AG09309 (cell line): ENCODE measurements at places on chromosomes 4 and X.
A peak's percentile ranks its signal among the peaks of the same experiment; 100 is the strongest.

DNA sequence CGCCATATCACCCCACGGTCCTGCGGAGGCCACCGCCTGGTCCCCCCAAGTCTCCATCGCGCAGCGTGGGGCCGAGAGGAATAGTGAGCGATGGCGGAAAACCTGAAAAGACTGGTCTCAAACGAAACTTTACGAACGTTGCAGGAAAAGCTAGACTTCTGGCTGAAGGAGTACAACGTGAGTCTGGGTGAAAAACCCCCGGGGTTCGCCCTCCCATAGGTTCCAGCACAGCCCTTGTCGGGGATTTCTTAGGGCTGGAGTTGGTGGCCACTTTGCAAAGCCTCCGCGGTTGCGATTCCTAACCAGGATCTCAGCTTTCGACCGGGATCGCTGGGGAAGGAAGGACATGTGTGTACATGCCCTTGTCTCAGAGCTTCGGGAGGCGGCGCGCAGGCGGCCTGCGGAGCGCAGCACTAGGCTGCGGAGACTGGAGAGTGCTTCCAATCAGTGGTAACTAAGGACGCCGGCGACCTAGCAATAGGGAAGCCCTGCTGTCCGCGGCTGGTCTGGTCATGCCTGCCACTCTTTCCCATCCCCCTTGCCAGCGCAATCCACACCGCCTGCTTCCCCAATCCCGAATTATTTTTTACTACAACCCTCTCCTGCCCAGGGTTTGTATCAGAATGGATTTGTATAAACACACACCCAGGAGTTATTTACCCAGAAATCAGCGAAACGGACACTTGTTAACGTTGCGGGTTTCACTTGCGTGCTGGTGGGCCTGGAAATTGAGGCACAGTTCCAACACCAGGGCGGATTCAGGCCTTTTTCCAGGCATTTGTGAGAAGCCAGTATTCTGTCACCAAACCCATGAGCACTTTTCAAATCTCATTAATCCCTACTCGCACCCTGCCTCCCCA lies 741 bp downstream of the SPATA18 start:
- DNase-seq = peak; percentile 67

DNA sequence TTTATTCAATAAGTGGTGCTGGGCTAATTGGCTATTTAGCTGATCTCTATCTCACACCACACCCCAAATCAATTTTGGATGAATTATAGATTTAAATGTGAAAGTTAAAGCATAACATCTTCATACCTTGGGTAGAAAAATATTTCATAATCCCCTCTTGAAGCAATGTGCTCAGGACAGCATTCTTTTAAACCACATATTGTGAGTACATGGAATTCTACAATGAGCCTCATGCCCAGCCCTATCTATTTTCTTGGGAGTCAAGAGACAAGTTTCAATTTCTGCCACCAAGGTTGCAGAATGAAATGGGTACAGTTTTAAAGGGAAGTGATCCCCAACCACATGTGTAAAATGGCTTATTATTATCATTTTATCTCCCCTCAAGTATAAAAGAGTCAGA lies 30.6 kb upstream of the GPRIN3 start:
- DNase-seq = no peak

- DNase-seq = no peak
Observed at GRCh38 chr4:146522869-146523205, 1.1 kb upstream of the SLC10A7 start.

DNA sequence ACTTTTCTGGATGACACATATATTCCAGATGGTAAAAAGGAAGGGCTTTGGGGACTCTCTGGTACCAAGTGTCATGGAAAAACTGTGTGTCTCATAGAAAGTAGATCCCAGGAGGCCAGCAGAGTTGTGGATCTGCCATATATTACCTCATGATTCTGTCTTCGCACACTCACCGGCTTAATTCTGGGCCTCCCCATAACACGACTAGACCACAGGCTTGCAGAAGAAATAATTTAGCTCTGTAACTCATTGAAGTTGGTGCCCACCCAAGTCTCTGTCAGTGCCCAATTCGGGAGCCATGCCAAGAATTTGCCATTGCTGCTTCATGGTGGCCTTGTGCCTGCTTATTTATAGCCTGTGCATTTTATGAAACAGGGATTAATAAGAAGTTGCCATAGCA lies 104.5 kb downstream of the AR start:
- DNase-seq = no peak

DNA sequence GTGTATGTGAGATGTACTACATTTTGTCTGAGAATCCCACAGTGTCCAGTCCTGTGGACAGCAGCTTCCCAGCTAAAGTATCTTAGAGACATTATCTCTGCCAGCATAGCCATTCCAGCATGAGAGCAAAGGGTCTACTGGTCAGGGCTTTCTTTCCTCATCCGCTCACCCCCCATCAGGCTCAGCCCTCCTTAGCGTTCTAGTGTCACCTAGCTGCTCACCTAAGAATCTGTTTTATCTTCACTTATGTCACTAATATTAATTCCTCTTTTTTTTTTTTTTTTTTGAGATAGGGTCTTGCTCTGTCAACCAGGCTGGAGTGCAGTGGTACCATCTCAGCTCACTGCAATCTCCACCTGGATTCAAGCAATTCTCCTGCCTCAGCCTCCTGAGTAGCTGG lies 15.6 kb downstream of the RUFY3 start:
- DNase-seq = no peak

- no peak for DNase-seq
Observed at GRCh38 chr4:107509615-107510014, 210.4 kb downstream of the PAPSS1 start.

- DNase-seq = no peak
Observed at GRCh38 chr4:167232805-167233684, 1.2 kb downstream of the SPOCK3 start.

GRCh38 chr4:162075726-162076125 lies 88.1 kb downstream of the FSTL5 start:
- DNase-seq = peak; percentile 3

GRCh38 chr4:152159773-152160172 lies 376.1 kb downstream of the FBXW7 start:
- no peak for DNase-seq

- no peak for DNase-seq
Observed at GRCh38 chrX:78796916-78797315, 49.4 kb downstream of the LPAR4 start.

DNA sequence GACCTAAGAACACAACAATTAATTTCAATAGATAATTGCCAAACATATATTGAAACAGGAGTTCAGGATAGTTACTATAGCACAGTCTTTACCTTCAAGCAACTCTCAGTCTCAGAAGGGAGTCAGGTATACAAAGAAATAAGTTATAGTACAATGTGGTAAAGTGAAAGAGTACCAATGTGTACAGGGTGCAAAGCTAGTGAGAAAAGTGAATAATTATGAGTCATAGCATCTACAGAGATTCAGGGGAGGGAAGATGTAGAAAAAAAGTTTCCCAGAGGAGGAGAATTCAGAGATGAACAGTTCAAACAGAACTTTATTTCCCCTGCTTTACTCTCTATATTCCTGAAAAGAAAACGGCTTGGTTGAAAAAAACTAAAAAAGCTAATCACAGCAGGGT lies 22.7 kb upstream of the DKK2 start:
- DNase-seq = no peak

DNA sequence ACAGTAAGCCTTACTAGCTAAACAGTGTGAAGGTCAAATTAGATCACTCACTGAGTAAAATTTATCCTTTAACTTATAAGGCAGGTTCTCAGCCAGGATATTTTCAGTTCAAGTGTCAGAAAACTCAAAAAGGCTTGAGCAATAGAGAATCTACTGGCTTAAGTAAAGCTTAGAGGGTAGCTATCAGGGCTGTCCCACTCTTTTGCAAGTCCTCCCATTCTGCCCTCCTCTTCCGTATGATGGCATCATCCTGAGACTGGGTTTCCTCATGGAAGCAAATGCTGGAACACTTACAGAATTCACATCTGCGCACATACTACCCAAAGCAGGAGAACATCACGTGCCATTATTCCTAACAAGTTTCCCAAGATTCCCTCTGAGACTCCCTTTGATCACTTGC lies 55.0 kb downstream of the FBXL5 start:
- DNase-seq = no peak

DNA sequence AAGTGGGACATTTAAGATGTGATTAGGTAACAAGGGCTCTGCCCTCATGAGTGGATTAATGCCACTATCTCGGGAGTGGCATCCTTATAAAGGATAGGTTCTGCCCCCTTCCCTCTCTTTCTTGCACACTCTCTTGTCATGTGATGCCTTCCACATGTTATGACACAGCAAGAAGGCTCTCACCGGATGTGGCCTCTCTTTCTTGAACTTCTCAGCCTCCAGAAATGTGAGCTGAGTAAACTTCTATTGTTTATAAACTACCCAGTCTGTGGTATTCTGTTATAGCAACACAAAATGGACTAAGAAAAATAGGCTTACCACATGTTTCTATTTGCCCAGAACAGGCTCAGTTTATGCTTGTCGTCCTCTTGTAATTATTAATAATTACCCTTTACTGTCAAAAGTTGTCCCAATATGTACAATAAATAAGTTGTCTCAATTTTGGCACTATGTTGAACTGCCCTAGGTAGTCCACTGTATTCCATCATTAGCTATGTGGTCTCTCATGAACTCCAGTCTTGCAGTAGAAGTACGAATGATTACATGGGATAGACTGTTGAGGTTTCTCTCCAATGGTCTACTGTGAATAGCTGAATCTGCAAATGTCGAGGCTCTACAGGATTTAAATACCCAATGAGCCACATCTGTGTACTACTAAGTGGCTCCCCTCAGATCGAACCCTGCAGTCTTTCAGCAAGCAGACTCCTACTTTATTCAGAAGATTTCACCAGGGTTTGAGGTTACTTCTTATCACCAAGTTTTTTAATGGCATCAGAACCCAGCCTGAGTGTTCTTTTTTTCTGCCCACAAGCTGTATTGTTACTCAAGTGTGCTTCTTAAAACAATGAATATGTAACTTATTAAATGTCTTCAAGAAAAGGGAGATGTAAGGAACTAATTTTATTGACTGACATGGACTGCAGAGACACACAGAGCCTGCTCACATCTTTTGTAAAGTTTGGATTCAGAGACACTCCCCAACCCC lies 102.0 kb upstream of the LEF1 start:
- DNase-seq = no peak

DNA sequence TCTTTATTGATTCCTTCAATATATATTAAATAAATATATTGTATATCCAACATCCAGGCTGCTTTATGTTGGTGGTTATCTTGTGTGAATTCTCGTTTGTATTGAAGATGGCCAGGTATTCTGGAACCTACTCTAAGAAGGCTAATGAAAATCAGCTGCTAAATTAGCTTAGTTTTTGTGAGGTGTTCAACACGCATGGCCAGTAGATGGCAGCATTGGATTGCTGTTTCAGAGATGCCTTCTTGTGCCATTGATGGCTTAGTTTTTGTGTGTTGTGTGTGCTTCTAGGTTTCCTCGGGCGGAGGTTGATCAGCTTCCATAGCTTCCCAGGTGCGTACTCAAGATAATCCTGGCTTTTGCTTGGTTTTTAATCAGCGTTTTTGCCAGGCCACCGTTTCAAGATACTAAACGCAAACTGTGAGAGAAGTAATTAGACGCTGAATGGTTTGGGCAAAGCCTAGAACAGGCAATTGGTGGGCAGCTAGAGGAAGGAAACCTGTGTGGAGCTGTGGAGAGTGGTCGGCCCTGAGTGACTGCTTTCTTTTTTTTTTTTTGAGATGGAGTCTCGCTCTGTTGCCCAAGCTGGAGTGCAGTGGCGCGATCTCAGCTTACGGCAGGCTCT lies 15.1 kb downstream of the NOCT start:
- peak; percentile 52 for DNase-seq
